NCI-H2171 (cell line): ENCODE measurements at places on chromosomes 11 and 22.

DNA sequence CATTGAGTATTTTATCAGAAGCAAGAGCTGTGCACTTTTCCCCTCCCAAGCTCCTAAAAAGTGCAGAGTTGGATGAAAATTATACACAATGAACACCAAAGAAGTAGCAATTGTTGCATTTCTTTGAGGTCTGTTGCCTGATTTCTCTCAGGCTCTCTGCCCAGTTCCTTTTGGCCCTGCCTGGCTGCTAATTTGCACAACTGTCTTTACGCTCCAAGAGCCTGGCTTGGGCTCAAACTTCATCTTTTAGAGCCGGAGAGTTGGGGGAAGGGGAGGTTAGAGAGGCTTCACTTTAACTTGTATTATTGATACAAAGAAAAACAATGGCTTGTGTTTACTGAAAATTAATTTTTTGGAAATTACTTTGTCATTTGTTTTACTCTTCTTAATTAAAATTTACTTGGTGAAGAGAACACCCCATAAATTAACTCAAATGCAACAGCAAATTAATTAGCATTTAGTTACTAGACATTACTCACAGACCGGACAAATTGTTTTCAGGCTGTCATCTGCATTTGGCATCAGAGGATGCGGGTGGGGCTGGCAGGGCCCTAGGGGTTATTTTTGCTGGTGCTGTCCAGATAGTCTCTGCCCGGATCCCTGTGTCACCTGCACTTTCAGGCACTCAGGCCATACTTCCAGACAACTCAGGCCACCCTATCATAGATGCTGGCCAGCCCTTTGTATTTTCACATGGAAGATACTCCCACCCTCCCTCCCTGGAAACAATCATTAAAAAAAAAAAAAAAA, 407.3 kb downstream of the NXPE2 start:
- peak; percentile 5 for DNase-seq

GRCh38 chr11:82315093-82315492, 418.6 kb downstream of the FAM181B start:
- DNase-seq: no peak

GRCh38 chr11:102802341-102802740, 4.4 kb upstream of the MMP1 start:
- no peak for DNase-seq

DNA sequence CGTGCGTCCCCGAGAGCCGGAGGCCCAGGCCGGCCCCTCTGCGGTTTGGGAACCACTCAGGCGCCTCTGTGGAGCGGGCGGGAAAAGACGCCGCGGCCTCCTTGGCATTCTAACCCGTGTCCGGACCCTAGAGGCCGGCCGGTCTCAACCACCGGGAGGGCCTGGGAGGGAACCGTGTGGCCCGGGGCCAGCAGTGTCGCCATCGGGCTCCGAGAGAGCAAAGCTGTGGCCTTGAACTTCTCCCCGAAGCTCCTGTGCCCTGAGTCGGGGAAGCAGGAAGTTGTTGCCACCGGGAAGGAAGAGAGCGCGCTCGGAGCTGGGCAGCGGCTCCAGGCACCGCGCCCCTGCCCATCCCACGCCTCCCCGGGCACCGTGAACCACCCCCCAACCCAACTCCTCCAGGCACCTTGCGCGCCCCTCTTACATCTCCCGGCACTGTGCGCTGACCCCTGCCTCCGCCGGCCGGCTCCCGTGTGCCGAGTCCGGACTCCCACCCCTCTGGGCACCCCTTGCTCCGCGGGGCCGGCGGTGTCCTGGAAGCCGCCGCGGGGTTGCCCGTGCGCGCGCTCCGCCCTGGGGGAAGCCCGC, 80.0 kb upstream of the PPARA start:
- DNase-seq: peak; percentile 63

DNA sequence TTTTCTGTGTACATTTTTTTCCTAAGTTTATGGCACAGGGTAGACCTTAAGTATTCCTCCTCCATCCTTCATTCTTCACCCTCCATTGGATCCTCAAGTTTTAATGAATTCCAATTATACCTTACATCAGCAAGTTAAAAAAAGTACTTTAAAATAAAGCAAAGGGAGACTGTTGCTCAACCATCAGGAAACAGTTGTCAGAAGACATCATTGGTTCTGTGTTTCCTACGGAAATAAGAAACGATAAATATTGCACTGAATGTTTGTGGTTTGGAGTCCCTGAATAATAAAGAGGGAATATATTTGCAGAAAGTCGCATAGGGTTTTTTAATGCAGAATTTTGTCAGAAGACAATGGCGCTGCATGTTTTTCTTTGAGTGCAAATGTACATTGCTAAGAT, 28.1 kb upstream of the LDHA start:
- DNase-seq: no peak

DNA sequence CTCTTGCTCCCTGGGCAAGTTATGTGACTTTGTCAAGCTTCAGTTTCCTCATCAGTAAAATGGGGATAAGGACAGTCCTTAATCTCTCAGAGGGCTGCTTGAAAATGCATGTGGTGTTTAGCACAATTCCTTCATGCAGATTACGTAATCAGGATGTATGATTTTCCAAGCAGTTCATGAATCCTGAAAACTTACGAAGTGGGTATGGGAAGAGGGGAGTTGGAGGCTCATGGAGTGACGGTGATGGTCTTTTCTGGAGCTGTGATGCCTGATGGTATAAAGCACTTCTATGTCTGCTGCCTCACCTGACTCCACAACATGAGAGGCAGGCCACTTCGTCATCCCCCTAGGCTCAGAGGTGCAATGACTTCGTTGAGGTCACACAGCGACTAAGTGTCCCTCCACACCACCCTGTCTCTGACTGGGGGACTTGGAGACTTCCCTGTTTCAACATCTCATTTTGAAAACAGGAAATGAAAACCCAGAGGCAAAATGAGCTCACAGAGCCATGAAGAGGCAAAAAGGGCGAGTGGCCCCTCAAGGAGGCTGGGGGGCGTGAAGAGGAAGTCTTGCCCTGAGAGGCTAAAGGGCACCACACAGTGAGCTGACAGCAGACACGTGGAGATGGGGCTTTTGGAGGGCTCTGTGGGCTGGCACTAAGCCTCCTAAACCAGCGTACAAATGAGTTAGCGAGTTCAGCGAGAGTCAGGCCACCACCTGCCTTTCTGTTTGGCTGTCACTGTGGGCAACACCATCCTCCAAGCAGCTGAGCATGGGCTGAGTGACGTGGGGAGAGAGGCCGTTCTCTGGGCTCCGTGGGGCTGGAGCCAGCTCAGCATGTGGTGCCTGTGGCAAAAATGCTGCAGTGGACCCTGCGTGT, 10.1 kb downstream of the MCM5 start:
- no peak for DNase-seq

GRCh38 chr11:111627591-111627990, 25.3 kb downstream of the SIK2 start:
- no peak for DNase-seq

- DNase-seq: no peak
These were observed 90.8 kb upstream of the SHANK2 start for GRCh38 chr11:71342951-71343827.

- no peak for DNase-seq
These were observed 319.7 kb upstream of the CTSC start for GRCh38 chr11:88657076-88657738.

GRCh38 chr11:36596880-36597279, 1.2 kb downstream of the RAG2 start:
- DNase-seq: no peak

DNA sequence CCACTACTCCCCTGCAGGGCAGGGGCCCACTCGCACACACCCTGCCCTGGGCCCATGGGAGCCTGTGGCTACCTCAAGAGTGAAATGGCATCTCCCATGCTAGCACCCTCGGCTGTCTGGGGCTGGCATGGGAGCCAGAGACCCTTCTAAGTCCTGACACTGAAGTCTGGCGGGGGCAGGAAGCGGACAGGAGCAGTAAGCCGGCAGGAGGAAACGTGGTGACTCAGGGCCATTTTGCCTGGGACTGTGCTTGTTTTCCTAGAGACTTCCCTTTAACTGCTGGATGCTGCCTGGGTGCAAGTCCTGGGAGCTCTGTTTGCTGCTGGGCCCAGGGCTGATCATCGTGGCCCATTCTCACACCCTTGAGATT, 16.8 kb downstream of the RELT start:
- DNase-seq: no peak

GRCh38 chr11:77418971-77419597, 54.8 kb downstream of the PAK1 start:
- no peak for DNase-seq

- no peak for DNase-seq
These were observed 4.2 kb downstream of the MRGPRD start for GRCh38 chr11:68976563-68976962.

GRCh38 chr11:106131998-106132397, 54.5 kb downstream of the AASDHPPT start:
- DNase-seq: no peak

DNA sequence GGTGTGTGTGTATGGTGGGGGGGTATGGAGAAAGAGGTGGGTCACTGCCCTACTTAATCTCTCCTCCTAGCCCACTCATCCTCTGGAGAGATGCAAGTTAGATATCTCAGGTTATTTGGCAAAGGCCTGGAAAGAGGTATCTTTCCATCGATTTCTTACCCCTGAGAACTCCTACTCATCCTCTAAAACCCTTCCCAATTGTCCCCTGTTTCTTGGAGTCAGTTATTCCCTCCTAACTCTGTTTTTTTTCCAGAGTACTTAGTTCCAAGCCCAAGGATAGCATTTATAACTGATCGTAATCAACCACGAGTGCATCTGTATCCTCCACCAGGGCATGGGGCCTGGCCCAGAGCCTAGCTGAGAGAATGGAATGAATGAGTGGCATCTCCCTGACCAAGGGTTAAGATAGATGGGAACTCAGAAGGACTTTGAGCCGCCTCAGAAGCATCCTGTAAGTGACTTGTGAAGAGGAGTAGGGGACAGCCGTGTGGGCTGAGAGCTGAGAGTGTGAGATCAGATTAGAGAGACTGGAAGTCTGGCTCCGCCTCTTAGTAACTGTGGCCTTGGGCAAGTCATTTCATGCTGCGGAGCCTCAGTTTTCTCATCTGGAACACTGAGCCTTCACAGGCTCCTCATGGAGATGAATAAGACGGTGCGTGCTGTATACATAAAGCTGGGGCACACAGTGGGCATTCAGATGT, 16.2 kb downstream of the CD6 start:
- no peak for DNase-seq

DNA sequence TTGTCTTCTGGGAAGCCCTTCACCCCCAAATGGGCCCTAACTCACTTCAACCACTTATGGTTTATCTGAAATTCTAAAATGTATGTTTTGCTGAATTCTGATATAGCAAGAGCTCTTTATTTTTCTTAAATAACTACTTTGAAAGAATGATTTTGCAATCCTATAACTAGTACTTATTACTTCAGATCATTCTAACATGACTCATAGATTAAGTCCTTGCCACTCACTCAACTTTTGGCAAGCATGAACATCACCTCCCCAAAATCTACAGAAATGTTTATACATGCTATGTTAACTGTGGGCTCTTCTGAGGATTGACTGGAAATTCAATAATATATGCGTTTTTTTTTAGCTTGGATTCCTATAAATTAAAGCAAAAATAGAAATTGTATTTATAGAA, 367.4 kb upstream of the FAT3 start:
- no peak for DNase-seq

GRCh38 chr22:43996170-43996980, 27.7 kb upstream of the PARVB start:
- DNase-seq: no peak

- DNase-seq: no peak
These were observed 359.5 kb downstream of the TMEM135 start for GRCh38 chr11:87397011-87397865.

DNA sequence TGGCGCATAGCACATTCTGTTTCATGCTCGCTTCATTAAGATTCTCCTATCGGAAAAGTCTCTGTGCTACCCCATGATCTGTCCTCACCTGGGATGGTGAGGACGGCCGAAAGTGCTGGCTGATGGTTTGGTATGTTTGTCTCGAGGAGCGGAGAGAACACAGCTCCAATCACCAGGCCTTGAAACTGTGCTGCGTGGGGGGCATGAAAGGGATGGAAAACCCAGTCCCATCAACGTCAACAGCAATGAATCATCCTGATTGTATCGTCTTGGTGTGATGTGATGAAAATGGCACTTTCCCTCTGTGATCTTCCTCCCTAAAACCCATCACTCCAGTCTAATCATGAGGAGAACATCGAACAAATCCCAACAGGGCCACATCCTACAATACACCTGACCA, 8.4 kb downstream of the FXYD6 start:
- DNase-seq: no peak

DNA sequence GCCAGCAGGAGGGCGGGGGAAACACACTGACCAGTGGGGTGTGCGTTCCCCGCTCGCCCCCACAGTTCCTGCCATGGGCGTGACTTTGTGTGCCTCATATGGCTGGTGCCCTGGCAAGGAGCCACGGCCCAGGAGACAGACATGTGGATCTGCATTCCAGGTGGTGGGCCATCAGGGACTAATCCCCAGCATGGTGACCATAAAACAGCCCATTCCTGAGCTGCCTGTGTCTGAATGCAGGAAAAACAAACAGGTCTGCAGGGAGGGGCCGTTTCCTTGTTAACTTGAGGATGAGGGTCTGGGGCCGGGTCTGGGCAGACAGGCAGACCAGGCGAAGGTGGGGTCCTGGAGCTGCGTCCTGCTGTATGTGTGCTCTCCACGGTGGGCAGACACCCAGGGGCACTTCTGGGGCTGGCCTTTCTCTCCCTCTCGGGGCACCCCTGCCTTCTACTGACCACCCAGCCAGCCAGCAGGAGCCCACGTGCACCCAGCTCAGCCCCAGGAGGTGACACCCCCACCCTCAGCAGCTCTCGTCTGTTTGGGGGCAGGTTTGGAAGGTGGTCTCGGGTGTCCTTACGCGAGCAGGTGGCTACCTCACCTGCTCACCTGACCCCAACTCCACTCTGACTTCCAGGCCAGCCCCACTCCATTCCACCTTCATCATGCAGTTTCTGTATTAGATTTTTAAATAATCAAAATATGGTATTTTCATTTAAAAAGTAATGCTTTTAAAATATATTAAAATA, 120.3 kb downstream of the KCNQ1OT1 start:
- no peak for DNase-seq
